ENCODE measurements at places on chromosomes 4 and X.

DNA sequence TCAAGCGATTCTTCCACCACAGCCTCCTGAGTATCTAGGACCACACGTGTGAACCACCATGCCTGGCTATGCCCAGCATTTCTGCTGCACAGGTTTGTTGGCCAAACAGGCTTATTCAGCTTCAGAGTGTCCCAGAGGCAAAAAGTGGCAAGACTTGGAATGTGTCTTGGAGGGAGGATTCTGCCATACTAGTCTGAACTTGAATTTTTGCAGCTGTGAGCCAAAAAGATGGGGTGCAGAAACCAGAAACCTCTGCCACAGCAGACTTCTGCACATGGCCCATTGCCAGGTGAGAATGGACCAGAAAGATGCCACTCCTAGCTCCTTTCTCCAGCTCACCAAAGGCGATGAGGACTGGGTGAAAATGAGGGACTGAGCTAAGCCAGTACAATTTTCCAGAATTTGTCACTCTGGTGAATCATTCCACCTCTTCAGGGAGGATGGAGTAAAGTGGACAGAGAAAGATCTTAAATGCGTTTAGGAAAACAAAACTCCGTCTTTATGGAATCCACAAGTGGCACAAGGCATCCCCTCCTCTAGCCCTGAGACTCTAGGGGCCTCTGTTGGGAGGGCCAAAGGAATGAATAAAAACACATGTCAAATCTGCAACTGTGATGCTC is 369.1 kb upstream of the CLNK start:
- no peak for DNase-seq

DNA sequence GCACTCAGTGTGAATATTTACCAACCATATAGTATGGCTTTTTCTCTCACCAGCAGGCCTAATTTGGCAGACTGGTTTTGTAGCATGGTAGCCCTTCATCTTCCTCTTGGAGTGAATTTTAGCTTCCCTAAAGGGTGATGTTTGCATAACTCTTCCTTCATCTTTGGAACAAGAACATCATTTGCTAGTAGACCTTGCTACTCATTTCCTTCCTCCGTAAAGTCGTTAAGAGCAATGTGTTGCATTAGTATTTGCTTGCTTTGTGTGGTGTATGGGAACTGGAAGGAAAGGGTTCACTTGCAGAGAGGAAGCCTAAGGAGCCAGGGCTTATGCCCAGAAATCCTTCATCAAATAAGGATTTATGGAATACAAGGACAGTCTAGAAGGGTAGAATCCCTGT is 50.2 kb upstream of the PGRMC2 start:
- no peak for DNase-seq

DNA sequence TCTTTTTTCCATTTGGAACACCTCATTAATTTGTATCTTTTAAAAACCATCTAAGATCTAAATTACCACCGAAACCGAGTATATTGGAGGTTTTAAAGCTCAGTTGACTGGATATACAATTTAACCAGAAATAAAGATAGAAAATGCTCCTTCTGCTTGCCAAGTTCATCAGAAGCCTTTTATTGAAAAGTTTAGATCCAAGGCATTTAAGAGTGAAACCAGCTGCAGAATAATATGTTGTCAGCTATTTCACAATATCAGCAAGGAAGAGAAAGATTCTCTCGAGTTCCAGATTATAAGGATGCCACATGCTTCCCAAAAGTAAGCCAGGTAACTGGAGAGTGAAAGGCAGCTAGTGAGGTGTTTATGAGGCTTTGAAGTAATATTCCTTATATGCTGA is 217.4 kb downstream of the DCTD start:
- DNase-seq = no peak

DNA sequence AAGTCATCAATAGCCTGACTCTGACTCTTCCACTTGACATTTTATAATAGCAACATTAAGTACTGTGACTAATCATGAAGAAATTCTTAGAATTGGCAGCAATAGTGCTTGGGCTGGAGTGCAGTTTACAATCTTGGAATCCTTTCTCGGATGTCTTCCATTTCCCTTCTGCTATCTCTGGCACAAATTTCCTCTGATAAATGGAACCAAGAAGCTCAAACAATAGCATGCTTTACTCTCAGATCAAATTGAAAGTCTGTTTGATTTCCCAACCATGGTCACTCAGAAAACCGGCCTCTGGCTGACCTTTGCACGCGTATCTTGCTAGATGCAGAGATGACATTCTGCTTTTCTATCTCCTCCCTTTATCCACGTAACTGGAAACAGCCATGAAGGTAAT is 99.0 kb upstream of the SPANXC start:
- no peak for DNase-seq

DNA sequence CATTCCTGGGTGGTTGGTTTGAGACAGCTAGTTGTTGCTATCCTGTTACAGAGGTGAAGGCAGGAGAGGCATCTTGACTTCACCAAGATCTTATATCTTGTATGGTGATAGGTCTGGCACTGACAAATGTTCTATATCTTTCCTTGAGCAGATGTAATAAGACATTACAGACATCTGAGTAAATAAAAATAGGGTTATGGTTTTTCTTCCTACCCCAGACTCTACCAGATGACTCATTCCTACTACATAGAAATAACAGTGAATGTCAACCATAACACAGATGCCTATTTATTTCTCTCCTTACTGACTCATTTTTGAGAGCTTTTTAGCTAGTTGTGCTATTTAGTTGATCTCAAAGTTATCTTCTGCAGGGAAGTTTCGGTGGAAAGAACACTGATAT is 21.9 kb downstream of the HNRNPH2 start:
- DNase-seq = no peak

- DNase-seq = no peak
Observed at GRCh38 chr4:86233090-86233489, 126.8 kb downstream of the MAPK10 start.

DNA sequence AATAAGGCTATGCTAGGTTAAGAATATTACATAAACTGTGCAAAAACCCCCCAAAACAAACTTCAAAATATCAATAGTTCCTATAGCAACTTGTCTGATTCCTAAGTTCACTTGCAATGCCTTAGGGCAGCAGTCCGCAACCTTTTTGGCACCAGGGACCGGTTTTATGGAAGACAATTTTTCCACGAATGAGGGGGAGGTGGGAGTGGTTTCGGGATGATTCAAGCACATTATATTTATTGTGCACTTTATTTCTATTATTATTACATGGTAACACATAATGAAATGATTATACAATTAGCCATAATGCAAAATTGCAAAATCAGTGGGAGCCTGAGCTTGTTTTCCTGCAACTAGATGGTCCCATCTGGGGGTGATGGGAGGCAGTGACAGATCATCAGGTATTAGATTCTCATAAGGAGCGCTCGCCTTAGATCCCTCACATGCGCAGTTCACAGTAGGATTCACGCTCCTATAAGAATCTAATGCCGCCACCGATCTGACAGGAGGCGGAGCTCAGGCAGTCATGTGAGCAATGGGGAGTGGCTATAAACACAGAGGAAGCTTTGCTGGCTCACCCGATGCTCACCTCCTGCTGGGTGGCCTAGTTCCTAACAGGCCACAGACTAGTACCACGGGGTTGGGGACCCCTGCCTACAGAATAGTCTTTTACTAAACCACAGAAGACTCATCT is 39.7 kb downstream of the ACOX3 start:
- no peak for DNase-seq

DNA sequence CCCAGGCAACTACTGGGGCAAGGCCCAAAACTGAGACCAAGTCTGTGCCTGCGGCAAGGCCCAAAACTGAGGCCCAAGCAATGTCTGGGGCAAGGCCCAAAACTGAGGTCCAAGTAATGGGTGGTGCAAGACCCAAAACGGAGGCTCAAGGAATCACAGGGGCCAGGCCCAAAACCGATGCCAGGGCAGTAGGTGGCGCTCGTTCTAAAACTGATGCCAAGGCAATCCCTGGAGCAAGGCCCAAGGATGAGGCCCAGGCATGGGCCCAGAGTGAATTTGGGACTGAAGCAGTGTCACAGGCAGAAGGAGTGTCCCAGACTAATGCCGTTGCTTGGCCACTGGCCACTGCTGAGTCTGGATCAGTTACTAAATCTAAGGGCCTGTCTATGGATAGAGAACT is 2.7 kb downstream of the GPRASP2 start:
- DNase-seq = no peak

DNA sequence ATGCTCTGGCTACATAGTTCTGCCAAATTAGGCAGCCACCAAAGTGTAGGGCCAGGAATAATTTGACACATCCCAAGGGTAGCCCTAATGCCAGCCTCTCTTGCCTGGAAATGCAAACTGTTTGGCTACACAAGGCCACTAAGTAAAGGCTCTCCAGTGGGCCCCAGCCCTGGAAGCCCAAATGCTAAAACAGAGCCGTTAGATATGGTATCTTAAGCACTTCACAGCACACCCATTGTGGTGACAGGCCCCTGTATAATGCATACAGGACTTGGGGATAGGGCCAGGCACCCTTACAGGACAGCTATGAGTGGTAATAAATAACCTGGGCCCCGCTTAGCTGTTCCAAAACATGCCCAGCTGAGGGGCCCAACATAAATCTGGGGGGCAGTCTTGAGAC is 623.9 kb downstream of the BCOR start:
- DNase-seq = no peak

- DNase-seq = no peak
Observed at GRCh38 chr4:54976682-54977081, 148.7 kb downstream of the KDR start.

GRCh38 chrX:2536974-2537373 is 36.2 kb upstream of the DHRSX start:
- DNase-seq = no peak

DNA sequence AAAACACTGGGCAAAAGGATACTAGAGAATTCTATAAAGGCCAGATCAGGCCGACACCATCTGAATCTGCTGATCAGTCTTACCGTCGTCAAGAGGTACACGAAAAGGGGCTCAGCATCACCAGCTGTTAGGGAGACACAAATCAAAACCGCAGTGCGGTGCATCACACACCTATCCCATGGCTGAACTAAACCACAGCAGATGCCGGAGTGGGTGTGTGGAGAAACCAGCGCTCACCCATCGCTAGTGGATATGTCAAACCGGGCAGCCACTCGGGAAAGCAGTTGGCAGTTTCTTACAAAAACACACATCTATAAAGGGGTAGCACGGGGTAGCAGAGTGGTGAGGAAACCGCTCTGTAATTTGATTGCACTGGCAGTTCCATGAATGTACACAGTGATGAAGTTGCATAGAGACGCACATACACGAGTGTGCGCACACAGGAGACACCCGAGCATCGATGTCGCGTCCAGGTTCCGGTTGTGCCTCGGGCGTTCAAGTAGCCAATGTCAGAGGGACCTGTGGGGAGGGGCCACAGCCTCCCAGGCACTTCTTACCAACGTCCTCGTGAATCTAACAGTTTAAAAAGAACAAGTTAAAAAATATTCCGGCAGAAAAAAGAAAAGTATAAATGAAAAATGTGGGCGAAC is 23.1 kb upstream of the CCNQ start:
- no peak for DNase-seq

DNA sequence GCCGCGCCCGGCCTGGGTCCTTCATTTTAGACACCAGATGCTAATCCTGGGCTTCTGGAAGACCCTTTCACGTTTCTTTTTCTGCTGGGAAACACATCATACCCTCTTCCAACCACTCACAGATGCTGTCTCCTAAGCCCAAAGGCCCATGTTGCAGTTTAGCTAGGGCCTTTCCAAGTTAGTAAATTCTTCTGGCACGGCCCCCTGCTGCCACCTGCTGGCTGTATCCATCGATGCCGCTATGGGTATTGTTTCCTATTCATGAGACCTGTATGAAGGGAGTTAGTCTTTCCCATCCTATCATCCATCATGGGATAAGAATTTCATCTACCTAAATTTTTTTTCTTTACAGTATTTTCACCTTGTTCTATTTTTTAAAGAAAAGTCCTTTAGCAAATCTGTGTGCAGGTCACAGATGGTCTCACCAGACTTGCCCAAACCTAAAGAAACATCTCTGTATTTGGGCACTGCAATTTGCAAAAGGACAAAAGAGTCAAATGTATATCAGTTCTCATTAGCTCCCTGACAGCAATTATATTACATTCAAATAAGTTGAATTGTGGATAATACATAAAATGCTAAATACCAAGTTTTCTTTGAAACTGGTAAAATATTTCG is 37.8 kb upstream of the SLC9A7 start:
- peak; percentile 3 for DNase-seq

DNA sequence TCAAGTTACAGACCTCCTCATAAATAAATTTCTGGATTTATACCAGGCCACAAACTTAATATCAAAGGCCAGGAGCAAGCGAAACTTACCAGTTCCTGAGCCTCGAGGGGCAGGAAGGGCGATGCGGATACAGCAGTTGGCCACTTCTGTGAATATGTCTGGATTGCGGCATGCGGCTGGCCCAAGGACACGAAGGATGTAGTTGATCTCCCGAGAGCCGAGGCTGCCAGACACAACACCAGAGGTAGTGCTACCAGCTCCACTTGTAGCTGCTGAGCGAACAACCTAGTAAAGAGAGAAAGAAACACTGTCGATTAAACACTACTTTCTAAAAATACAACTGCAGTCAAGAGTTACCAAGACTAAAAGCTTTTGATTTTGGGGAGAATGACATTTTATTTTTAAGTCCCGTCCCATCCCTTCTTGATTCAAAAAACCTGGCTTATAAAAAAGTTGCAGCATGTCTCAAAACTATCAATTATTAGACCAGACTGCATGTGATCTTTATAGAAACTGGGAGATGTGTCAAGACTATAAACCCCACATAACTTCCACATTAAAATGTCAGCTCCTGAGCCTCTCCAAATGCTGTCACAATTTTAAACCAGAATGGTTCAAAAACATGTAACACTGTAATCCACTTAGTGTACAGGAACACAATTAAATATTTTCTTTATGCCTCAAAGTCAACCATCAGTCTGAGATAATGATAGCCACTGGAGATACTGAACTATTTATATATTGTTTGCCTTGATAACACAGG is 105.6 kb downstream of the HUWE1 start:
- no peak for DNase-seq

DNA sequence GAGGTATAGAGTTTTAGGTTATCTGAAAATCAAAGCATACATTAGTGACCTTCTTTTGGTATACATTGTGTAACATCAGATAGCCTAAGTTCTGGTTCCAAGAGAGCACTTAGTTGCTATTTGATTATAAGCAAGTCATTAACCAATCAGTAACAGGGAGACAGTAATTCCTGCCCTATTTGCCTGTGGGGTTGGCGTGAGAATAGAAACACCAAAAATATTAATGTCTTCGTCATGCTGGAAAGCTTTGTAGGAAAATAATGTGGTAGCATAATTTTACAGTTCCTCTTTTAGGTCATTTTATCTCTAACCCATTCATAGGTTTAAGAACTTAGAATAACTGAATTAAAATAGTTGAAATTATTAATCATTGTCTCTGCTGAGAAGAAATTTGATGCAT is 37.8 kb downstream of the NPNT start:
- DNase-seq = no peak

All from DMS79 (cell line).